T47D (cell line): ENCODE measurements at places on chromosomes 1 and 21.

- DNase-seq, result no peak
Measured at GRCh38 chr21:43913928-43914327, 48.9 kb downstream of the AGPAT3 start.

GRCh38 chr1:40633523-40633922 is 32.0 kb downstream of the RIMS3 start:
- DNase-seq, result no peak

GRCh38 chr1:201713086-201713810 is 115.7 kb upstream of the IPO9 start:
- no peak for DNase-seq

- no peak for DNase-seq
Measured at GRCh38 chr1:119147661-119148090, 7.2 kb upstream of the WARS2 start.

DNA sequence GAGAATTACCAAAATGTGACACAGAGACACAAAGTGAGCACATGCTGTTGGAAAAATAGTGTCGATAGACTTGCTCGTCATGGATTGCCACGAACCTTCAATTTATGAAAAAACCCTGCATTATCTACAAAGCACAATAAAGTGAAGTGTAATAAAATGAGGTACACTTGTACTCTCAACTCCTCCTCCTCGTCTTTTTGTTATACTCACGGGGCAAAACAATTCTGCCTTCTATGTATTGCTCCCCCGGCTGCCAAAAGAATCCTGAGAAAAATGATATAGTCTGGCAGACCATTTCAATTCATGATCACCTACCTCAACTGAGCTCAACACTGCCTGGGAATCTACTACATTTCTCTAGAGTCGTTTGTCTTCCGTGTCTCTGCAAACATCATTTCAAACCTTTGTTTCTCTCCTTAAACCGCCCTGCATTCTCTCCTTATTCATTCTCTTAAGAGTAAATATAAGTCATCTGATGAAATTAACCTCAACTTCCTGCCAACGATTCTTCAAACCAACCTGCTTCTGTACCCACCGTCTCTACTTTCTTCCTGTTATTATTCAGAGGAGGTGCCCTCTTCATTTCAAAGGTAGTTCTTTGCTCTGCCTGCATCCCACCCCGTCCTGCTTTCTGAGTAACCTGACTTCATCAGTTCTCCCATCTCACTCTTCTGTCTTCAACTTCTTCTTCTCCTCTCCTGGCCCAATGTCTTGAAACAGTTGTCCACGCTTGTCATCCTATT is 12.9 kb upstream of the IL19 start:
- DNase-seq, result no peak

DNA sequence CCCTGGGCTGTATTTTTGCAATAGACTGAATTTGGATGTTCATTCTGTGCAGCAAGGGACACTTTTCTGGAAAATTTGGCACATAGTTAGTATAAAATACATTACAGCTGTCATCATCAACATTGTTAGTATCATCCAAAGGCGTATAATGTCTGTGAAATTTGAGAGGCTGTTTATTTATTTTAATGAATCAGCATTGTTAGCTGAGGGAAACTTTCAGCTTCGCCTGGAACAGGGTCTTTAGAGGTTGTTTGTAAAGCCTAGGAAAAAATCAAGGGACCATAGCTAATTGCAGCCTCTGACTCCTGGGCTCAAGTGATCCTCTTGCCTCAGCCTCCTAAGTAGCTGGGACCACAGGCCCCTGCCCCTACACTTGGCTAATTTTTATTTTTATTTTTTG is 106.8 kb upstream of the USP24 start:
- no peak for DNase-seq

DNA sequence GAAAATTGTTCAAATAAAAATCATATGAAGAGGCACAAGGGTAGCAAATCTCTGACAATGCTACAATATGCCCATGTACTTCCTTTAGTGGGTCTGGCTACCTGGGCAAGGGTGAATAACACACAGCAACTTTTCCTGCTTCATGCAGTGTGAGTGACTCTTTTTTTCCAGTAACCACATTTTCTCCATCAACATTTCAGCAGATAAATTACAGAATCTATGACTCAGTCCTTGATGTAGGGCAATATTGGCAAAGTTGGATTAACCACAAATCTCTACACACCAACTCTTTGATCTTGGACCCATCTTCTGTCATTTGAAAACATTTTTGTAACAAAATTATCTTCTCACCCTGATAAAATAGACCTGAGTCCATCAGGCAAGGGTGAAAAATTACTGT is 31.7 kb downstream of the ERICH3 start:
- DNase-seq, result no peak

- DNase-seq, result peak; percentile 66
Measured at GRCh38 chr1:113042285-113043143, 30.5 kb upstream of the LRIG2 start.

- no peak for DNase-seq
Measured at GRCh38 chr21:37181059-37181458, 86.1 kb downstream of the VPS26C start.
